ENCODE measurements at places on chromosomes 3 and 15. TPM values are rescaled to one million over a fixed set of nuclear protein-coding genes. Genes with fewer than 3 reads are reported as not detected.

SNUPN gene
- 21.6 TPM for total RNA-seq

TIMP4 gene
- total RNA-seq: 15.8 TPM

ANP32A gene
- 55.6 TPM for total RNA-seq

SCN5A gene
- 1.9 TPM for total RNA-seq

JMJD7 gene
- 10.7 TPM for total RNA-seq

WDR73 gene
- 17.1 TPM for total RNA-seq

HEMK1 gene
- total RNA-seq: 6.1 TPM

DNA sequence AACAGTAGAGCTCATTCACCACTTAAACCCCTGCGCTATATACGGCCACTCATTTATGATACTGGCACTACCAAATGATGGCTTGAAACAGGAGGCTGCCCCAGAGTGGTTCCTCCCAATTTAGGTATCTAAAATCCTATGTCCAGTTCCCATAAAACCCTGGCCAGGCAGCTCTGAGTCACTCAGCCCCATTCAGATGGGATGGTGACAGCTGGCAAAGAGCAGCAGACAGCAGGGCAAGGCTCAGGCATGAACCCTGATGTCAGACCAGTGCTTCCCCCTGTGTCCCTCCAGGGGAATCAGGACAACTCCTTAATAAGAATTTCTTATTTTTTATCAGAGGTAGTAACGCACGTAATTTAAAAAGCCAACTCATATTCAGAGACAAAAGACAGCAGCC, 77.2 kb upstream of the RNU6-1 start:
- H3K4me3 ChIP-seq: no peak overlapping the region
- DNase-seq: peak; percentile 67
- H3K36me3 ChIP-seq: no peaks in the 10 kb centered on the region

- no peak overlapping the region for H3K4me3 ChIP-seq
- peaks cover 17% of the 10 kb centered on the region for H3K4me1 ChIP-seq
- DNase-seq: no peak
- H3K36me3 ChIP-seq: no peaks in the 10 kb centered on the region
- peak overlapping the region; percentile 44 for H3K27ac ChIP-seq
- H3K27me3 ChIP-seq: no peaks in the 10 kb centered on the region
These were observed 550.4 kb upstream of the CCDC54 start for GRCh38 chr3:106826791-106827311.

DNA sequence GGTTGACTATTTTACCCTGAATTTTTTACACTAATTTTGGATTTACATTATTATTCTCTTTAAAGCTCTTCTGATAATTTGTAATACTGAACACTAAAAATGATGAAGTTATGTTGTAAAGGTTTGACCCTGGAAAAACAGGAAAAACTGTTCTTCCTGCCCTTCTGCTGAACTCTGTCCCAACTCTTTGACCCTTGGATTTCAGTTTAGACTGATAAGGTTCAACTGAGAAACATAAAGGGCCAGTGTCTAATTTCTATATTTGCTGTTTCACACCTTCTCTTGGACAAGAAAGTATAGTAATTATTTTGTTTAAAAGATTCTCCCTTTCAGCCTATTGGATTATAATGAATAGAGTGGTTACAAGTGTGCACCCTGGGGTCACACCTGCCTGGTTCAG, 12.8 kb upstream of the TMOD3 start:
- no peaks in the 10 kb centered on the region for H3K27me3 ChIP-seq
- no peak overlapping the region for H3K27ac ChIP-seq
- no peak overlapping the region for H3K4me3 ChIP-seq
- no peaks in the 10 kb centered on the region for H3K4me1 ChIP-seq

GRCh38 chr15:76253691-76254473, 57.4 kb downstream of the ETFA start:
- H3K4me3 ChIP-seq: no peak overlapping the region
- no peaks in the 10 kb centered on the region for H3K36me3 ChIP-seq
- H3K27me3 ChIP-seq: no peaks in the 10 kb centered on the region
- no peak for DNase-seq

- H3K4me3 ChIP-seq: no peak overlapping the region
- H3K27me3 ChIP-seq: no peaks in the 10 kb centered on the region
- H3K36me3 ChIP-seq: no peaks in the 10 kb centered on the region
These were observed 15.1 kb downstream of the KNG1 start for GRCh38 chr3:186732169-186732766.

DNA sequence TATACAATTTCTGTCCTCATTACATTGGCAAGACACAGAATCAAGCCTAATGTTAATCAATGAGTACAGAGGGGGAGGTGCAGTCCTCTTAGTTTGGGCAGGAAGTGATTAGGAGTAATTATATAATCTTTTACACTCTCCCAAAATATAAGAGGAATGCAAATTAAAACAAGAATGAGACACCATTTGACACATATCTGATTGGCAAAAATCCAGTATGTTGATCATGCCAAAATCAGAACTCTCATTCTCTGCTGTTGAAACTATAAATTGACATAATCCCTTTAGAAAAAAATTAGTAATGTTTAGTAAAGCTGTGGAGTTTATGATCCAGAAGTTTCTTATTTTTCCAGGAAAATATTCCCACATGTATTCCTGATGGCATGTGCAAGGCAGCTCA, 373.4 kb downstream of the EPHA6 start:
- H3K27ac ChIP-seq: no peak overlapping the region
- H3K36me3 ChIP-seq: no peaks in the 10 kb centered on the region
- H3K4me3 ChIP-seq: no peak overlapping the region
- H3K27me3 ChIP-seq: no peaks in the 10 kb centered on the region
- no peak for DNase-seq
- H3K4me1 ChIP-seq: no peaks in the 10 kb centered on the region

GRCh38 chr3:32946973-32947788, 4.3 kb upstream of the CCR4 start:
- no peak for DNase-seq
- no peaks in the 10 kb centered on the region for H3K36me3 ChIP-seq
- H3K27ac ChIP-seq: no peak overlapping the region
- no peaks in the 10 kb centered on the region for H3K27me3 ChIP-seq

DNA sequence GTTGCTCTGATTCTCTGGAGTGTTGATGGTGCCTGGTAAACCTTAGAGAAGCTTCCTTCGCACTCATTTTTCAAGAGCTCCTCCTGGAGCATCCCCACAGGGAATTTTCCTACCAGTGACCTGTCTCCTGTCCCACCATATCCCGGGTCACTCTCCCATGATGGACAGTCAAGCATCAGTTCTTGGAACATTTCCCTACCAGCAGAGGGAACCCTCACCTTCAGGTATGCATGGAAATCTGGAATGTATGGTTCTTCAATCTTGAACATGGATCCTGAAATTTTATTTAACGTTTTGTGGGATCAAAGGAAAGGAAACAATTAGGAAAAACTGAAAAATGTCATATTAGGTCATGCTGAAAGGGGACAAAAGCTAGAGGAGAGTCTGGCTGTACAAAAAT, 153.8 kb downstream of the SPATA16 start:
- no peak overlapping the region for H3K4me3 ChIP-seq
- no peak for DNase-seq
- no peaks in the 10 kb centered on the region for H3K4me1 ChIP-seq
- H3K36me3 ChIP-seq: no peaks in the 10 kb centered on the region
- H3K27me3 ChIP-seq: no peaks in the 10 kb centered on the region

DNA sequence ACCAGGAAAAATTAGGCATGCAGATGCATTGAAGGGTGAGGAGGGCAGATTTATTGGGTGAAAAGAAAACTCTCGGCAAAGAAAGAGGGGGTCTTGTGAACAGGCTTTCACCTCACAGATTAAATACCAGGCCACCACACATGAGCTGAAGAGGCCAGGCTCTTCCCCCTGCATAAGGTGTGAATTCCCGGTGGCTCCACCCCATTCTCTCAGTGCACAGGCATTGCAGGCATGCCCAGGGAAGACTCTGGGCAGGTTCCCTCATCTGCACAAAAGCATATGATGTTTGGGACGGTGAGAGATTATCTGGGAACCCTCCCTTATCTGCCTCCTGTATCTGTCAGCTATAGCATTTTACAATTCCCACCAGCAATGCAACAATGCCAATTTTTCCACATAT, 7.2 kb upstream of the SLC35G2 start:
- no peaks in the 10 kb centered on the region for H3K27me3 ChIP-seq
- no peaks in the 10 kb centered on the region for H3K36me3 ChIP-seq
- no peak for DNase-seq
- no peak overlapping the region for H3K27ac ChIP-seq

- no peak for DNase-seq
- no peak overlapping the region for H3K4me3 ChIP-seq
- H3K36me3 ChIP-seq: no peaks in the 10 kb centered on the region
- no peaks in the 10 kb centered on the region for H3K4me1 ChIP-seq
- no peaks in the 10 kb centered on the region for H3K27me3 ChIP-seq
These were observed 118.4 kb upstream of the GPR149 start for GRCh38 chr3:154548341-154548740.

DNA sequence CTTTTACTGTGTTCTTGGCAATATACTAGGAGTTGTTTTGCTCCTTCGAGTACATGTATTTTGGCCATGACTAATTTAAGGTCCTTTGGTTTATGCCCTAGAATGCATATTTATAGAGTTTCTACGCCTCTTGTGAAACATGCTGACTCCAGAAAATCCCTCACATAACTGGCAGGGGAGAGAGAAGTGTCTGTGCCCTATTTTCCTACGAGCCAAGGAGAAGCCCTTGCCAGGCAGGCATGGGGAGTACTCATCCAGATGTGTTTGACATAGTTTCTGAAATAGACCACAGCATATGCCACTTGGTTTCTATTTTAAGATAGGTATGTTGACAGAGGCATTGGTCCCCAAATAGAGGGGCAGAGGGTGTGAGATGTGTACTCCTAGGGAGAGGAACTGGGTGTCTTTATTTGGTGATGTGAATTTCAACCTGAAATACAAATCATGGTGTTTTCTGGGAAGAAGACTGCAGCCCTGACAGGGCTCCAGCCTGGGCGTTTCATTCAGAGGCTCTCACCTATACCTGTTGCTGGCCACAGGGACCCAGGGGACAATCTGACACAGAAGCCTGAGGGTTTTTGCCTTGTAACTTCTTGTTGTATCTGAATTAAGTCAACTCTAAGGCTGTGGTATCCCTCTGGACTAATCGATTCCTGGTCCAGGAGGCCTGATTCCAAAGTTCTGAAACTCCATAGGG, 267.8 kb upstream of the C2CD4B start:
- no peaks in the 10 kb centered on the region for H3K36me3 ChIP-seq
- peaks cover 45% of the 10 kb centered on the region for H3K4me1 ChIP-seq
- DNase-seq: no peak
- no peak overlapping the region for H3K4me3 ChIP-seq
- peak overlapping the region; percentile 52 for H3K27ac ChIP-seq
- H3K27me3 ChIP-seq: no peaks in the 10 kb centered on the region

- H3K4me3 ChIP-seq: no peak overlapping the region
- H3K27me3 ChIP-seq: no peaks in the 10 kb centered on the region
- peaks cover 96% of the 10 kb centered on the region for H3K4me1 ChIP-seq
- peaks cover 100% of the 10 kb centered on the region for H3K36me3 ChIP-seq
- peak overlapping the region; percentile 99 for H3K27ac ChIP-seq
- DNase-seq: no peak
These were observed 20.7 kb downstream of the TPM1 start for GRCh38 chr15:63063164-63063756.

DNA sequence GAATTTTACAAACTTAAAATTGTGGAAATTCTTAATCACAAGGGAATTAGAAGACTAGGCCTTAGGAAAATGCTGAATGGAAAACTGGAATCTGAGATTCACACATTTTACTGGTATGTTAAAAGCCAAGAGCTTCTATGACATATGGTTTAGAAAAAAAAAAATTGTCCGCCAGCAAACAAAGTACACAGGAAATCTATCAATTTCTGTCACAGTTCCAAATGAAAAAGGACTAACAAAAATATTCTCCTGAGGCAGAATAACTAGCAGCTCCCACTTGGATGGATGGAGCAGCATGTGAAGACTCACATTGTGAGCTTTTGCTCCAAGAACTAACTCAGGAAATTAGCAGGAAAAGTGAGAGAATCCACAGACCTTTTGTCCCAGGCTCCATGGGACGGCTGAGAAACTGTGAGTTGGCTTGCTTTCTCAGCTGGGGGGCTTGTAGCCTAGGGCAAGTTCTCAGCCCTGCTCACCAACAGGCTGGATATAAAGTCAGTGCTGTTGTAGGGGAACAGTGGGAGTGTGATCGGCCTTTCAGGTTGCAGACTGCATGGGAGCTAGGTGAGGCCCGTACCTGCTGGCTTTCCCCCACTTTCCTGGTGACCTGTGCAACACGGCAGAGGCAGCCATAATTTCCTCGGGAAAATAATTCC, 731.1 kb upstream of the SGO1 start:
- H3K36me3 ChIP-seq: no peaks in the 10 kb centered on the region
- H3K4me3 ChIP-seq: no peak overlapping the region
- no peaks in the 10 kb centered on the region for H3K27me3 ChIP-seq
- H3K27ac ChIP-seq: no peak overlapping the region

GRCh38 chr3:53022647-53023046, 23.2 kb downstream of the SFMBT1 start:
- no peak overlapping the region for H3K27ac ChIP-seq
- no peak overlapping the region for H3K4me3 ChIP-seq
- no peaks in the 10 kb centered on the region for H3K4me1 ChIP-seq
- H3K27me3 ChIP-seq: no peaks in the 10 kb centered on the region
- no peaks in the 10 kb centered on the region for H3K36me3 ChIP-seq

- H3K4me1 ChIP-seq: no peaks in the 10 kb centered on the region
- no peaks in the 10 kb centered on the region for H3K27me3 ChIP-seq
- H3K4me3 ChIP-seq: no peak overlapping the region
- no peak overlapping the region for H3K27ac ChIP-seq
- no peak for DNase-seq
- H3K36me3 ChIP-seq: no peaks in the 10 kb centered on the region
These were observed 236.8 kb downstream of the LRRN1 start for GRCh38 chr3:4036046-4036445.

DNA sequence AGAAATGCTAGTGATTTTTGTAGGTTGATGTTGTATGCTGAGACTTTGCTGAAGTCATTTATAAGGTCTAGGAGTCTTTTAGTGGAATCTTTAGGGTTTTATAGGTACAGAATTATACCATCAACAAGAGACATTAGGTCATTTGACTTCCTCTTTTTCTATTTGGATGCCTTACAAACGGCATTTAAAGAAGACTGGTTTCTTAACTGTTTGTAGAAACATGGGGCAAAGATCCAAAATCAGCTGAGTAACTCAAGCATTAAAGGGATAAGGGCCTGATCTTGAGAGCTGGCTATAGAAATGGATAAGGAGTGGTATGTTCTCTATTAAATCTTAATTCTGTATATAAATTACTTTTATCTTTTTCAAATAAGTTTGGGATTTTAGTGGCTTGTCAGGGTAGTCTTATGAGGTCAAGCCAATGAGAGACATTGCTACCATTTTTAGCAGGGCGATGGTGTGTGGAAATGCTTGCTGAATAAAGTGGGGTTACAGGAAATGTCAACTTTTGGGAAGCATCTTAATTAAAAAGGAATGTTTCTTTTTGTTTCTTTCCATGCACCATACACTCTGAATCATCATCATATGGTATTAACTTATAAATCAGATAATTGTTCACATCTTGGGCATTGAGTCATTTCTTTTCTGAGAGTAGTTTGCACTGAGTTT, 197.7 kb upstream of the GBE1 start:
- H3K27ac ChIP-seq: no peak overlapping the region
- no peaks in the 10 kb centered on the region for H3K27me3 ChIP-seq
- DNase-seq: no peak
- no peak overlapping the region for H3K4me3 ChIP-seq
- no peaks in the 10 kb centered on the region for H3K36me3 ChIP-seq

- H3K4me1 ChIP-seq: no peaks in the 10 kb centered on the region
- no peaks in the 10 kb centered on the region for H3K27me3 ChIP-seq
- DNase-seq: no peak
- H3K36me3 ChIP-seq: no peaks in the 10 kb centered on the region
These were observed 46.9 kb upstream of the PPP2R3A start for GRCh38 chr3:135918600-135918999.
